Right ventricle myocardium inferior (tissue), 1 donor: ENCODE measurements at places on chromosomes 7 and 10. TPM values are rescaled to one million over a fixed set of nuclear protein-coding genes. Genes with fewer than 3 reads are reported as not detected.

The TRPV5 gene
- total RNA-seq = not detected

GRCh38 chr10:60735244-60735643 lies 43.0 kb upstream of the CDK1 start:
- no peak for DNase-seq

DNA sequence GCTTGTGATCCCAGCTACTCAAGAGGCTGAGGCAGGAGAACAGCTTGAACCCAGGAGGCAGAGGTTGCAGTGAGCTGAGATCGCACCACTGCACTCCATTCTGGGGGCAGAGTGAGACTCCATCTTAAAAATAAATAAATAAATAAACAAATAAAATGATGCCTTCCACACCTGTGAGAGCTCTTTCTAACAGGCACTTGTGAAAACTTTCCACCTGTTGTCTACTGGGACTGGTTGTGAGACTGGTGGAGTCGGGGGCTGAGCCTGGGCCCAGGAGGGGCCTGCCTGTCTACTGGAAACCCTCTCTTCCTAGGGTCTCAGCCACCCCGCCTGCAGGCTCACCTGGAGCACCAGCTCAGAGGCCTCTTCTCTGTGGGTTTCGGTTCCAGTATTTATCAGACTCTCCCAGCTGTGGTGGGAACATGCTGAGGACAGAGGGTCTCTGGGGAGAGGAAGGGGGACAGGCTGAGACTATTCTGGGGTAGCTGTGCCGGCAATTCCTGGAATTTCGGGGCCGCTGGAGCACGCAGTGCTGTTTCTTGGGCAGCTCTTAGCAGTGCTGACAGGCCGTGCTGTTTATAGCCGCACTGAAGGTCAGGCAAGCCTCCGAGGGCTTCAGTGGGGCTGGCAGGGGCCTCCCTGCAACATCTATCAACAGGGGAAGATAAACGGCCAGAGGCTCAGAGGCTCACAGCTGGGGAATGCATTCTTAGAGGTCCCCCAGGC lies 3.8 kb downstream of the LDB3 start:
- DNase-seq = peak; percentile 85

- DNase-seq = no peak
Measured at GRCh38 chr10:124377101-124377500, 41.6 kb downstream of the OAT start.

DNA sequence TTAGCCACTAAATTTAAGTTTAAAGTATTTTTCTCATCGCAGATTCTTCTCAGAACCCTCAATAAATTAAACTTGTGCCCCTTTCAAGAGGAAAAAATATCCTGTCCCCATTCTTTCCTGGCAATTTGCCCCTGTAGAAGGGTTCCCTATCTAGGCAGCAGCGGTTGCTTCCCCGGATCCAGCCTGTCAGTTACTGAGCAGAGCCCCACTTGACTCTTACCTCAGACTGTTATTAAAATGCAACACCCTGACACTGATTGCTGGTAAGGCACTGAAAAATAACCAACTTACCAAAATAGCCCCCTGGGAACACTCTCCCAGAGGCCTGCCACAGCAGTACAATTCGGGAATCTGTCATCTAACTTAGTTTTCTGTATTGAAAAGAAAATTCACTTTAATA lies 13.9 kb downstream of the LMTK2 start:
- DNase-seq = no peak

DNA sequence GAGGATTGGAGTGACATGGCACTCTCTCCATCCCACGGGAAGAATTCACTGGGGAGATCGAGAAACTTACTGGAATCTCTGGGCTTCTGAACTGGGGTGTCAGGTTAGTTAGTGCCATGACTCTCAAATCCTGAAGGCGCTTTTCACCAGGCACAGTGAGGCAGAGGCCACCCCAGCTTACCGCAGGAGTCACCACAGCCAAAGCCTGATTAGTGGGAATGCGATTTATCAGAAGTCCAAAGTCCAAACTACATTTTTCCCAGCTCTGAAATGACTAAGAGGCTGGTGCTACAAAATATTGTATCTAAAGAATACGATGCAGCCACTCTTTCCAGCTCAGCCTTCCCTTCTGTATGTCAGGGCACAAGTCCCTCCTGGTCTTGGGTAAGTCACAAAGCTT lies 334.8 kb upstream of the SHH start:
- no peak for DNase-seq

- DNase-seq = peak; percentile 49
Measured at GRCh38 chr7:44093102-44093641, 10.8 kb upstream of the POLM start.

GRCh38 chr10:70357565-70357964 lies 24.9 kb downstream of the LRRC20 start:
- peak; percentile 25 for DNase-seq

DNA sequence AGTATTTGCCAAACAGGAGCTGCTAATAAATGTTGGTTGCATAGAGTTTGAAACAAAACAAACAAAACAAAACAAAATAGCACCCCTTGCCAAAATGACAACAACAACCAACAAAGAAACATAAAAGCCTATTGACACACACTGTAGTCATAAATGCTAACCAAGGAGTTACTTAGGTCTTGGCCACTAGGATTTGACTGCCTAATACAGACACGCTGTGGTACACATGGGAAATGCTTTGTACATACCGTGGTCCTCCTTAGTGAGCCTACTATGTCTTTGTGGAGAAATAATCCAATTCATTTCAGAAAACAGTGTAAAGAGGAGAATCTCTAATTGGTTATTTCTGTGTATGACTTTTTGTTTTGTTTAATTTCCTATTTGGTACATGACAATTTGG lies 53.2 kb upstream of the MTPN start:
- DNase-seq = no peak

DNA sequence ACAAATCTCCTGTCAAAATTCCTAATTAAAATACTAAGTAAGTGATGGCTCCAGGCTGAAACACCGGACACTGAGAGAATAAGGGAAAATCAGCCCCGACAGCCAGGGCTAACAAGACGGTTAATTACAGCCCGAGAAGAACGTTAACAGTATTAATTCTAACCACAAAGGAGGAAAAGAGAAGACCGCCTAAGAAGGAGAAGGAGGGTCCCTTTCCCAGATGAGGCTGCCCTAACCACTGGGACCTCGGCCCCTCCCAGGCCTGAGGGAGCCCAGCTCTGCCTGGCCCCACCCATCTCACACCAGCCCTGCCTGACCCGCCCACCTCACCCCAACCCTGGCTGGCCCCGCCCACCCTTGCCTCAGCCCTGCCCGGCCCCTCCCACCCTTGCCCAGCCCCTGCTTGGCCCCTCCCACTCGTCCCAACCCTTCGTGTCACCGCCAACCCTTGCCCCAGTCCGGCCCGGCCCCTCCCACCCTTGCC lies 51.3 kb downstream of the PWWP2B start:
- peak; percentile 89 for DNase-seq

DNA sequence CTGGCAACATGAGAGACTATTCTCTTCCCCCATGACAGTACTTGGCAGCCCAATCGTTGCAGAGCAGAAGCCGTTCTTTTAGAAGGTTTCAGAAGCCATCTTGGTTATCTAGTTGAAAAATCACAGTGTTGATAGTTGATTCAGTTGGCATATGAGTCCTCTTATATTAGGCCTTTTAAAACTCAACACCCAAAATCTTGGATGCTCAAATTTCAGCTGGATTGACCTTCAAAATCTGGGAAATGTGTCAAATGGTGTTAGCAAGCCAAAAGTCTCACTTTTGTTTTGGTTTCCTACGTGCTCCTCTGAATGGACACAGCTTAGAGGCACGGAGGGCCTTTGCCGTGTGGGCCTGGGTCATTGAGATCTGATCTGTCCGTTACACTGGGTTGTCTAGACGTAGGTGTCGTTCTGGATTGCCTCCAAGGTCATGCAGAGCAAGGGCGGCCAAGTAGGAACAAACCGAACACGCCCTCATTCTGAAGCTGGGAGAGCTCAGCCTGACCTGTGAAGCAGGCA lies 59.3 kb upstream of the BMPER start:
- no peak for DNase-seq
